Ascending aorta (tissue), 2 donors: ENCODE measurements at places on chromosomes 1 and 21. TPM values are rescaled to one million over a fixed set of nuclear protein-coding genes. Genes with fewer than 3 reads are reported as not detected.

DNA sequence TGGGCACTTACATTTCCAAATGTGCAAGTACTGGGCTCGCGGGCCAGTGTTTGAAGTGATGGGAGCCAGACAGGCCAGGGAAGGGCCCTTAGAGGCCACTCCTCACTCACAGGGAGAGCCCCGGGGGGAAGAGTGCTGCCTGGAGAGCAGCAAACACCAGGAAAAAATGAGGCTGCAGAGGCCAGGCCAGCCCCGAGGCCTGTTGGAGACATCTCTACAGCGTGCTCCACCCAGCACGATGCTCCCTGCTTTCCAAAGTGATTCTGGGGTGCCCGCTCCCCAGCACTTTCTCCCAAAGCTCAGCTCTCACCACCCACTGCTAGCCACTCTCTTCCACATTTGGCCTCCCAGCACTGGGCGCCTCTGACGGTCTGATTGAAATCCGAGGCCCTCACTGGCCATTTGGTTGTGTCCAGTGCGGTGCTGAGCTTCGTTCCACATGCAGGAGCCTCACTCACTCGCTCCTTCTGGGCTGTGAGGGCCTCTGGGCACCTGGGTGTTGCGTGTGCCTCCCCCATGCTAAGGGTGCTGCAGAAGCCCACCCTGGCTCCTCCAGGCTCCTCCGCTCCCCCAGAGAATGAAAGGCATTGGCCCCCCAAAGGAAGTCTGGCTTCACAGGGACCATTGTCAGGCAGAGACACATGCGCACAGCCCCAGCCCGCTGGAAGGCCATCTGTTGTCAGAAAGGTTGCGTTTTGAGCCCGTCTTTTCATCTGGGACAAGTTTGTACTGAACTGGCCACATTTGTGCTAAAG, 385.4 kb upstream of the VAMP3 start:
- DNase-seq: no peak

The SMPDL3B gene
- not detected for total RNA-seq

- no peak for DNase-seq
Observed at GRCh38 chr1:231515748-231516147, 12.7 kb upstream of the TSNAX start.

DNA sequence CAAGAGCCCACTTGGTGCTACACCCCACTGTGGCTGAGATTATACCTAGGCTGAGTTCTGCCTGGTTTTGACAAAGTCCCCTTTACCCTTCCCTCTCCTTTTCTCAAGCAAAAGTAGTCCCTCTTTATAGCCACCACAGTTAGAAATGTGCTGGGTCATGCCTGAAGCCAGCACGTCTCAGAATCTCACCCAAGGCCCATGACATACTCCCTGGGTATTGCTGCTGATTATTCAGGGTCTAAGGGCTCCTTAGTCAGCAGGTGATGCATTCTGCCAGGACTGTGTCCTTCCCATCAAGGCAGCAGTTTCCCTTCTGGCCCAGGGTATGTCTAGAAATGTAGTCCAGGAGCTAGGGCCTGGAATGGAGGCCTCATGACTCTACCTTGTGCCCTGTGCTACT, 67.3 kb upstream of the COX20 start:
- DNase-seq: peak; percentile 25

DNA sequence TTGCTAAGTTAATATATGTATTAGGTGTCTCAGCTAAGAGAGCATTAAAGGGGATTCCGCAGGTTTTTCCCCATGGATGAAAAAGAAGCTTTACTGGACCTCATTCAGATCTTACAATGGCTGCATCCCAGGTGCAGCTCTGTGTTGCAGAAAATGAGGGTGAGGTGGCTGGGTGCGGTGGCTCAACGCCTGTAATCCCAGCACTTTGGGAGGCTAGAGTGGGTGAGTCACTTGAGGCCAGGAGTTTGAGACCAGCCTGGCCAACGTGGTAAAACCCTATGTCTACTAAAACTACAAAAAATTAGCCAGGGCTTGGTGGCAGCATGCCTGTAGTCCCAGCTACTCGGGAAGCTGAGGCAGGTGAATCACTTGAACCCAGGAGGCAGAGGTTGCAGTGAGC, 58.5 kb upstream of the MORC3 start:
- DNase-seq: no peak

DNA sequence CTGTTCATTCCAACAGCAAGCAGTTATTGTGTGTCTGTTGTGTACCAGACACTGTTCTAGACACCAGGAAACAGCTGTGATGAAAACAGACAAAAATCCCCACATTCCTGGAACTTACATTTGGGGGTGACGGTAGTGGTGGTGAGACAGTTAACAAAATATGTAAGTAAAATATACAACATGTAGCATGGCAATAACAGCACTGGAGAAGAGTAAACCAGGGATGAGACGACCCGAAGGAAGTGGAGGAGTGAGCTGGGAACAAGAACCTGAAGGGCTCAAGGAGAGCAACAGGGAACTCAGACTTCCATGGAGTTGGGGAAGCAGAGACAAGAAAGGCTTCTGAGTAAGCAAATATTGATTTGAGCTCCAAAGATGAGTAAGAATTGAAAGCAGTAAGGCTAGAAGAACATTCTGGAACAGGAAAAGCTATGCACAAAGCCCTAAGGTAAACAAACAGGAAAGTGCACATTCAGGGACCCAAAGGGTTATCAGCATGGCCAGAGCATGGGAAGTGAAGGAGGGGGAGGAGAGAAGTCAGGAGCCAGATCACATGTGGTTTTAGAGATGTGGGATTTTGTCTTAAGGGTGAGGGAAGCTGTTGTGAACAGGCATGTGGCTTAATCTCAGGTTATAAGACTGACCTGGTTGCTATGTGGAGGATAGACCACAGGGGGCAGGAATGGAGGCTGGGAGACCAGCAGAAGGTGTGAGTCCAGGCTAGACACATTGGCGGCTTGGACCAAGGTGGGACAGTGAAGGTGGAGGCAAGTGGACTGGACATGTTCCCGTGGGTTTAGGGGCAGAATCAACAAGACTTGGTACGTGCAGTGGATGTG, 7.3 kb downstream of the CSF1 start:
- DNase-seq: no peak

- DNase-seq: no peak
Observed at GRCh38 chr1:165364568-165365133, 8.1 kb upstream of the LMX1A start.

GRCh38 chr1:20626098-20626427, 7.2 kb upstream of the PINK1 start:
- no peak for DNase-seq

The KRTAP8-1 gene
- not detected for total RNA-seq

DNA sequence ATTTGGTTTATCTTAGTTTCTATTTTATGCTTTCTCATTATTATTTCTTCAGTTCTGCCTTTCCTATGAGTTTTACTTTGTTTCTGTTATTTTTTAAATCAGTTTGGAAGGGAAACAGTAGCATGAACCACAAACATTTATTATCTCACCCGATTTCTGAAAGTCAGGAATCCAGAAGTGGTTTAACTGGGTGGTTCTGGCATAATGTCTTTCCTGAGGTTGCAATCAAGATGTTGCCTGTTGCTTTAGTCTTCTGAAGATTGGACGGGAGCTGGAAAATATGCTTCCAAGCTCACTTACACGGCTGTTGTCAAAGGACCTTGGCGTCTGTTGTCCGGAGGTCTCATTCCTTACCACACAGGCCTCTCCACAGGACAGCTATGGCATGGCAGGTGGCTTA, 50.4 kb downstream of the SNRPE start:
- DNase-seq: no peak

GRCh38 chr1:244653439-244654107, 647 bp downstream of the DESI2 start:
- DNase-seq: no peak

DNA sequence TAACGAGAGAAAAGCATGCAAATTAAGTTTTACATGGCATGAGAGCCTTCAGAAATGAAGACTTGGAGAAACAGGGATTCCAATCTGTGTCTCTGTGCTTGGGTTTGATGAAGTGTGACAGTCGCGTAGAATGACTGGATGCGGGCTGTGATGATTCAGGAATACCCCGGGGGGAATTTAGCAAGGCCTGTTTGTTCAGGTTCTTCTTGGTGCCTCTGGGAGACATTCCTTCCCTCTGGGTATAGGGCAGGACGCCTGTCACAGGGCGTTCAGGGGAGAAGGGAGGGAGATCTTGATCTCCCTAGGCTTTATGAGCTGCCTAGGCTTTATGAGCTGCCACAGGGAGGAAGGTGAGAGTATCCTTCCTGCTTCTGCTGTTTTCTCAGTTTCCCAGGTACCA, 36.6 kb downstream of the DOP1B start:
- no peak for DNase-seq

The RAP1GAP gene
- 0.64 TPM for total RNA-seq

The DYNLT5 gene
- 1.2 TPM for total RNA-seq

- DNase-seq: no peak
Observed at GRCh38 chr1:213296558-213296957, 245.5 kb downstream of the RPS6KC1 start.

The GSTM1 gene
- total RNA-seq: 89.4 TPM

The COL24A1 gene
- total RNA-seq: 0.11 TPM

DNA sequence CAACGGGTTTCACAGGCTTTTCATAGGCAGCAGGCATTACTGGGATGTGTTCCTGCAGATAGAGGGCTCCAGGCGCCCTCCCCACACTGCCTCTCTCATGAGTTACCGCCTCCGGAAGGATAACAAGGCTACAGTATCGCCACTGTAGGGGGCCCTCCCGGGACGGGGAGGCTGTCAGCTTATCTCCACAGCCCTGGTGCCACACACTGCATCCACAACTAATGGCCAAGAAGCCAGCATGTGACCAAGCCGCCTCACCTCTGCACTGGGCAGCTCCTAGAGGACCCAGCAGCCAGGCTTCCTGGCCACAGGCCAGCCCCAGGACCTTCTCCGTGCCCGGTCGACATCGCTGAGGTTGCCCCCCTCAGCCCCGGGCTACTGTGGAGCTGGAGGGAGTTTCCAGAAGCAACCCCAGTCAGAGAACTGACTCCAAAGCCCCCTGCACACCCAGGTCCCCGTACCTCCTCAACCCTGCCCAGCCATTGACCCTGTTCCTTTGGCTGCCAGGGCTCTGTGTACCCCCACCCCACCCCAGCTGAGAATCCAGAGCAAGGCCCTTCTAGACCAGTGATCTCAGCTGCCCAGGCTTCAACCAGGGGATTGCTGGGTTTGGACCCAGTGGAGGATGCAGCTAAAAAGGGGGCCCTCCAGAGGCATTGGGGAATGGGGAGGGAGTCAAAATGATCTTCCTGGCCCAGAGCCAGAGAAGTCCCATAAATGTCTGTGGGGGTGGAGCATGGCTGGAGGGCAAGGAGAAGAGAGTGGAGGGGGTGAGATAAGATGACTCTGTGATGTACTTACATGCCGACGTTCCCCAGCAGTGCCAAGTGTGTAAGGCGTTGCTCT, 45.0 kb downstream of the NEK2 start:
- no peak for DNase-seq

GRCh38 chr1:36506276-36506920, 23.7 kb upstream of the CSF3R start:
- no peak for DNase-seq

DNA sequence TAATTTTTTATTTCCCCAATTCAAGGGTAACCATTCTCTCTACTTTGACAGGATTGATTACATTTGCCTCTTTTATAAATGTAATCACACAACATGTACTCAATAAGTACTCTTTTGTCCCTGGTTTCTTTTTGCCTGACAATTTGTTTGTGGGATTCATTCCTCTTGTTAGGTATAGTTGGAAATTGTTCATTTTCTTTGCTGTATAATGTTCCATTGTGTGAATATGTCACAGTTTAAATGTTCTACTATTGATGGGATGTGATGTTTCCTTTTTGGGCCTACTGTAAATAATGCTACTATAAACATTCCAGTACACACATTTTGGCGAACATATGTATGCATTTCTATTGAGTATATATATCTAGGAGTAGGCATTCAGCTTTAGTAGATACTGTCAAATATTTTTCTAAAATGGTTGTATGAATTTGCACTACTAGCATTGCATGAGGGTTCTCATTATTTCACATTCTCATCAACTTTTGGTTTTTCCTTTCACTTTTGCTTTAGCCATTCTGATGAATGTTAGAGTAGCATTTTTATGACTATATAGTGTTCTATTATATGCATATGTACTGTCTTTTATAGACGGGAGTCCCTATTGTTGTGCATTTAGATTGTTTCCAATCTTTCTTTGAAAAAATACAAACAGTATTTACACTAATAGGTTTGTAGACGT, 35.0 kb upstream of the PRKACB start:
- no peak for DNase-seq

DNA sequence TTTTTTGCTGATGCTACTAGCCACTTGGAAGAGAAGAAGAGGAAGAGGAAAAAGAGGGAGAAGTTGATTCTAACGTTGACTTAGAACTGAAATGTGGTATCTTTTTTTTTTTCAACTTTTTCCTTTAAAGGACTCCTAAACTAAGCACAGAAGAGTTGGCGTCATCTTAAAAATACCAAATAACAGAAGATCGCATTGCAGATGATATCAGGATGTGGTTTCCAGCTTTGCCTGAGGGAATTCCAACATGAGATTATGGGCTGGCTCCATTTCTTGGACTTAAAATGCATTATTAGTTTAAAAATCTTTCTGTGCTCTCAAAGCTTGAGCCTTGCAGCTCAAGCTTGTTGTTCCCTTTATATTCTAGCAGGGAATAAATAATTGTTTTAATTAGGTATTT, 29.8 kb downstream of the WDR3 start:
- DNase-seq: no peak

The CFHR2 gene
- not detected for total RNA-seq

The SIPA1L2 gene
- total RNA-seq: 18.1 TPM

DNA sequence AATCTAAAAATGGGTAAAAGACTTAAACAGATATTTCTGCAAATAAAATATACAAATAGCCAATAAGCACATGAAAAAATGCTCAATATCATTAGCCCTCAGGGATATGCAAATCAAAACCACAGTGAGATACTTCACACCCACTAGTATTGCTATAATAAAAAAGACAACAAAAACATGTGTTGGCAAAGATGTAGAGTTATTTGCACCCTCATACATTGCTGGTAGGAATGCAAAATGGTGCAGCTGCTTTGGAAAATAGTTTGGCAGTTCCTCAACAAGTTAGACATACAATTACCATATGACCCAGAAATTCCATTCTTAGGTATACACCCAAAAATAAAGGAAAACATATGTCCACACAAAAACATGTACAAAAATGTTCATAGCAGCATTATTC, 30.2 kb downstream of the ZZZ3 start:
- DNase-seq: no peak

- no peak for DNase-seq
Observed at GRCh38 chr1:147738739-147739476, 21.5 kb downstream of the GJA5 start.

- DNase-seq: no peak
Observed at GRCh38 chr1:246187834-246188372, 319.2 kb downstream of the SMYD3 start.
